ENCODE measurements at places on chromosomes 7 and 10.

- DNase-seq, result no peak
Observed at GRCh38 chr10:19862811-19863515, 46.7 kb downstream of the PLXDC2 start.

DNA sequence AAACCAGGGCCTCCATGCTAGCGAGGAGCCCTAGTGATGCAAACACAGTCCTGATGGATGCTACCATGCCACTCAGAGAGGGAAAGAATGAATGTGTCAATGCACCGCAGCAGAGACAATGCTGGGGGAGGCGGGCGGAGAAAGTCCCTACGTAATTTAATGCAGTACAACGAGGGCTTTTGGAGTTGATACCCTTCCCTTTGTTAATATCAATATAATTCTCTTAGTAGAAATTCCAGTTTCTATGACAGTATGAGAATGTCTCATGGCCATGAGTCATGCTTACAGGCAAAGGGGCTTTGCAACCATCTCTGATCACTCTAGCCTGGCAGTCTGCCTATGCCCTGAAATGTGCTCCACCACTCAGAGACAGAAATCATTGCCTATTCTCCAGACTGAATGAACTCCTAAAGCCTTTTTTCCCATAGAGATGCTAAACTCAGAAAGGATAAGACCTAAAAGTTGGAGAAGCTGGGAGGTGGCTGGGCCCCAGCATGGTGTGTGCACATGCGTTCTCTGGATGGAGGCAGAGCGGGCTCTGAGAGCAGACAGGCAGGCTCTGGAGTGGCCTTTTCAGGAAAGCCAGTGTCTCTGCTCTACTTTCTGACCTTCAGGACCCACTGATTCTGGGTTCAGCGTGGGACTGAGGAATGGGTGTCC is 20.3 kb upstream of the GIMAP2 start:
- no peak for DNase-seq

- no peak for DNase-seq
Observed at GRCh38 chr7:158322616-158323530, 264.8 kb downstream of the PTPRN2 start.

- no peak for DNase-seq
Observed at GRCh38 chr10:101079874-101080273, 18.1 kb downstream of the KAZALD1 start.

GRCh38 chr7:122887198-122887597 is 938 bp upstream of the CADPS2 start:
- DNase-seq, result no peak

GRCh38 chr10:93143281-93143680 is 69.6 kb downstream of the CYP26A1 start:
- no peak for DNase-seq

DNA sequence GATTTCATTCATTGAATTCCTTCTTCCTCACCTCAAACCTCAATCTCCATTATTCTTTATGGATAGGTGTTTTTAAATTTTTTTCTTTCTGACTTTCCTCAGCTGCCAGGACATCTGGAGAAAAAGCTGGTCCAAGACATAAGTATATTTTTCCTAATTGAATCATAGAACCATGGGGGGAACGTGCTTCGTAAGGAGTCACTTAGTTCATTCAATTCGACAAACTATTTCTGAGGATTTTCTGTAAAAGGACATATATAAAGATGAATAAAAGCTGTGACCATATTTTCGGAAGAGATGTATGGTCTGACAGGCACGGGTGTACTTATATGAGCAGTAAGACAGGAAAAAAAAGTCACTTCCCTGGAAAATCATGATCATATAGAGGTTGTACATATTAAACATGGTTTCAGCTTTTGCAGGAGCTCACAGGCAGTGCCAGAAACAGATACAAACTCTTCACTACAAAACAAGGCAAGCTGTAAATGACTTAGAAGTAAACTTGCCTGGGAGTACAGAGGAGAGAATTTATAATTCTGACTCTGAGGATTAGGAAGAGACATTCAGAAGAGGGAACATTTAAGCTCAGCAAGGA is 88.2 kb upstream of the EGR2 start:
- DNase-seq, result no peak

- DNase-seq, result no peak
Observed at GRCh38 chr10:25382029-25382810, 207.4 kb downstream of the GPR158 start.

DNA sequence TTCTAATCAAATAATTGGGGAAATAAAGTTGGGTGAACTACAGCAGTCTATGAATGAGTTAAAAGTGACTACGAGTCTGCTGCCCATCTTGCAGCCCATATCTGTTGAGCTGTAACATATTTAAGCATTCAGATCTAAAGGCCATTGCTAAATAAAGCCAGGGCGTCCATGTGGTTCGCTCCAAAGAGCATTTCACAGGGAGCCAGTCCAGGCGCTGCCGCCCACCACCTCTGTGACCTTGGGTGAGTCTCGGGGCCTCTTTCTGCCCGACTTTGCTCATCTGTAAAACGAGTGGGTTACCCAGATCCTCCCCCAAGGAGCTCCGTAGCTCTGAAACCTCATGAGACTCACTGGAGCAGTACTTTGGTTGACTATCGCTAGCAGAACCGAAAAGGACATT is 223.1 kb downstream of the CUX1 start:
- no peak for DNase-seq

GRCh38 chr10:10850214-10850613 is 167.5 kb upstream of the CELF2 start:
- DNase-seq, result no peak

DNA sequence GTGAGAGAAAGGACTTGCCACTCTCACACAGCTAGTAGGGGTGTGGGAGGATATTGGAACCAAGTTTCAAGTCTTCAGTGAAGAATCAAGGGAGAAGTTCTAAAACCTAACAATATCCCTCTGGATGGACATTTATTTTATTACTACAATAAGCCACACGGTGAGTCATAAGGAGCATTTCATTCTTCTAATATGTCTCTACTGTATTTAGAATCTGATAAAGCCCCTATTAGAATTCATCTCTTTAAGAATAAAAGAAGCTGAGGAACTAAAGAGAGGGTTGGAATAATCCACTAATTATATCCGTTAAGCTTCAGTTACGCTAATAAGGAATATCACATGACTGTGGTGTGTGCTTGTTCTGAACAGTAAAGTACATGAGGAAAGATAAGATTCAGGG is 40.9 kb upstream of the ATRNL1 start:
- DNase-seq, result no peak

- DNase-seq, result no peak
Observed at GRCh38 chr7:112252141-112252540, 45.6 kb downstream of the ZNF277 start.
